ENCODE measurements at places on chromosomes 2 and 18. TPM values are rescaled to one million over a fixed set of nuclear protein-coding genes. Genes with fewer than 3 reads are reported as not detected.

The SLC5A7 gene
- polyA plus RNA-seq, result 0.07 TPM

DNA sequence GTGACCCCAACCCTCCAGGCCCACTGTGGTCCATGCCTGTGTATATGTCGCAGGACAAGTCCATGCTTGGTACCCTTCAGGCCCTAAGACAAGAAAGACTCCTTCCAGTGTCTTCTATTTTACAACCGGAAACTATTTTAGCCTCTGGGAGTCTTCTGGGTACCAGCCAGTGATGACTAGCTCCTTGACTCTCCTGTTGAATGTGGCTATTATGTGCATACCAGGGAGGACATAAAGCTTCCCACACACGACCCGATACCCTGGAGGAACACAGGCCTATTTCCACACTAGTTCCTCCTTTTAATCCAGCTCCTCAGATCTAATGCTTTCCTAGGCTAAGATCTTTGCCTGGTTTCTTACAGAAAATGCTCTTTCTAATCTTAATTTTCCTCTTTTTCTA lies 178.1 kb downstream of the NCKAP5 start:
- DNase-seq, result no peak

The NDUFS1 gene
- 97.1 TPM for polyA plus RNA-seq

The TTC27 gene
- polyA plus RNA-seq, result 9.6 TPM

- DNase-seq, result no peak
Observed at GRCh38 chr2:160694631-160695030, 201.0 kb upstream of the RBMS1 start.

DNA sequence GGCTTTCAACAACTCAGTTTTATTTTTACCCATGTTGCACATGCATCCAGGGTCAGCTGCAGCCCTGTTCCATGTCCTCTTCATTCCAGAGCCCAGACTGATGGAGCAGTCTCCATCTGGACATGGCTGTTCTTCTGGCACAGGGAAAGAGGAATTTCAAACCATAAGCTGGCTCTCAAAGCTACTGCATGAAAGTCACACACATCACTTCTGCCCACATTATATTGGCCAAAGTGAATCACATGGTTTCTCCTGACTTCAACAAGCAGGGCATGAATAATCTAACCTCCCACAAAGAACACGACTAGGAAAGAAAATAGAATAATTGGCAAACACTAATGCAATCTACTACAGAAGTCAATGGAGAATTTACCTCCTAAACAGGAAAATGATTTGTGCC lies 94.2 kb downstream of the FTCDNL1 start:
- DNase-seq, result no peak

GRCh38 chr2:221629468-221629867 lies 57.4 kb upstream of the EPHA4 start:
- no peak for DNase-seq

- no peak for DNase-seq
Observed at GRCh38 chr2:25374411-25374810, 32.7 kb upstream of the DNMT3A start.

DNA sequence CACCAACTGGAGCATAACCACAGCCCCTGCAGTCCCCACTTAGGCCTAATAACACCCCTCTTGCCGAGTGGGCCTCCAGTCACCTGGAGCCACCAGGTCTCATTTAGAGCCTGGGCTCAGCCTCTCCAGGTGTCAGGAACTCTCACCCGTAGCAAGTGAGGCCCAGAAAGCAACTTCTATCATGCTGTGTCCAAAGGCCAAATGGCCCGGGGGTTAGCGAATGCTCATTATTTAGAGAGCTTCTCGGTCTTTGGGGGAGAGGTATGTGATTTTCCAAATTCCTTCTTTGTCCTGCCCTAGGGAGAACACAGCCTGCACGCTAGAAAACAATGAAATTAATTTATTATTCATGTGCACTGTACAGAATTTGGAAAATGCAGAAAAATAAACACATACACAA lies 109.9 kb upstream of the PTPRM start:
- no peak for DNase-seq

- DNase-seq, result no peak
Observed at GRCh38 chr18:45083226-45083855, 402.7 kb downstream of the SETBP1 start.

GRCh38 chr2:151523850-151524249 lies 114.1 kb downstream of the RIF1 start:
- no peak for DNase-seq

- DNase-seq, result peak; percentile 32
Observed at GRCh38 chr2:25204190-25204838, 35.9 kb upstream of the POMC start.

The PGAP1 gene
- polyA plus RNA-seq, result 1.6 TPM

DNA sequence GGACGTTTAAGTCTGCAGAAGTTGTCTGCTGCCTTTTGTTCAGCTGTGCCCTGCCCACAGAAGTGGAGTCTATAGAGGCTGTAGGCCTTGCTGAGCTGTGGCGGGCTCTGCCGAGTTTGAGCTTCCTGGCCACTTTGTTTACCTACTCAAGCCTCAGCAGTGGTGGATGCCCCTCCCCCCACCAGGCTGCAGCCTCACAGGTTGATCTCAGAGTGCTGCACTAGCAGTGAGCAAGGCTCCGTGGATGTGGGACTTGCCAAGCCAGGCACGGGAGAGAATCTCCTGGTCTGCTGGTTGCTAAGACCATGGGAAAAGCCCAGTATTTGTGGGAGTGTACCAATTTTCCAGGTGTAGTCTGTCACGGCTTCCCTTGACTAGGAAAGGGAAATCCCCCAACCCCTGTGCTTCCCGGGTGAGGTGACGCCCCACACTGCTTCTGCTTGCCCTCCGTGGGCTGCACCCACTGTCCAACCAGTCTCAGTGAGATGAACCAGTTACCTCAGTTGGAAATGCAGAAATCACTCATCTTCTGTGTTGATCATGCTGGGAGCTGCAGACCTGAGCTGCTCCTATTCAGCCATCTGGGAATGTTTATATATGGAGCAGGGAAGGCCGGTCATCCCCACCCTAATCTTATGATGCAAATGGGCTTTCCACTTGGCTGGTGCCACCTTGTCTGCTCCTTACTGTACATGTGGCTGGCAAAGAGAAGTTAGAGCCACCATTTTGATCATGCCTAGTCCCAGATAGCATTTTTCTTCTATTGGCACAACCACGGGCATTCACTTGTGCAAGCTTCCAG lies 156.9 kb upstream of the ITGA6 start:
- DNase-seq, result no peak

GRCh38 chr2:176121190-176122051 lies 1.1 kb upstream of the HOXD9 start:
- no peak for DNase-seq

GRCh38 chr2:109098251-109098920 lies 30.6 kb upstream of the SH3RF3 start:
- no peak for DNase-seq
